ENCODE measurements at places on chromosomes 16 and 17. TPM values are rescaled to one million over a fixed set of nuclear protein-coding genes. Genes with fewer than 3 reads are reported as not detected.
A peak's percentile ranks its signal among the peaks of the same experiment; 100 is the strongest.

Gene KRT39
- total RNA-seq, result not detected

Gene KCNJ2
- total RNA-seq, result 1.1 TPM

Gene KANSL1
- total RNA-seq, result 72.7 TPM

Gene PLCG2
- 7.0 TPM for total RNA-seq

Gene LGALS9B
- not detected for total RNA-seq

Gene NUP88
- 63.0 TPM for total RNA-seq

Gene ITGA2B
- total RNA-seq, result 28.5 TPM

Gene QPRT
- total RNA-seq, result 182 TPM

Gene PRR29
- 0.85 TPM for total RNA-seq

Gene RCVRN
- not detected for total RNA-seq

Gene BEAN1
- 0.07 TPM for total RNA-seq

Gene TOX3
- total RNA-seq, result 17.6 TPM

Gene CCL17
- total RNA-seq, result not detected

GRCh38 chr17:5434984-5435383 is 4.0 kb downstream of the C1QBP start:
- DNase-seq, result no peak

- DNase-seq, result no peak
Observed at GRCh38 chr16:51148678-51149228, 2.3 kb downstream of the SALL1 start.

- DNase-seq, result no peak
Observed at GRCh38 chr17:60464343-60464742, 42.1 kb downstream of the CHCT1 start.

DNA sequence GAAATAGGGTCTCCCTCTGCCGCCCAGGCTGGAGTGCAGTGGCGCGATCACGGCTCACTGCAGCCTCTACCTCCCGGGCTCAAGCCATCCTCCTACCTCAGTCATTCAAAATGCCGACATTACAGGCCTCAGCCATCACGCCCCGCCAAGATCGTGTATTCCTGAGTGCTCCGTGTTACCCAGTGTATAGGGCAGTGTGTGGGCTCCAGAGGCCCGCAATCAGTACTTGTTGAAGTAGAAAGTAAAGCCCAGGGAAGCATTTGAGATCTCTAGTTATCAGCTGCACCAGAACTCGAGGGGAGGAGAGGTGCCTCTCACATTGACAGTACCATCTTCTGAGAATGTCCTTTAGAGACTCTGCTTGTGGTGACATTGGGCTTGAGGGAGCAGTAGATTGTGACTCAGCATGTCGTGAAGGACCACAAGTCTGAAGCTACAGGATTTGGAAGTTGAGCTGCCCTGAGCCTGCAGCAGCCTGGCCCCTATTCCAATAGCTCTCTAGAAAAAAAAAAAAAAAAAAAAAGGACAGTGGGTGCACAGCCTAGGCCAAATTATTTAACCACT is 1.1 kb upstream of the PRPSAP1 start:
- DNase-seq, result no peak

GRCh38 chr16:54407596-54407995 is 121.0 kb upstream of the IRX3 start:
- DNase-seq, result no peak

GRCh38 chr16:65576631-65577030 is 454.8 kb upstream of the CDH11 start:
- DNase-seq, result peak; percentile 77

GRCh38 chr16:11636172-11636721 is 32.0 kb upstream of the SNN start:
- peak; percentile 66 for DNase-seq

DNA sequence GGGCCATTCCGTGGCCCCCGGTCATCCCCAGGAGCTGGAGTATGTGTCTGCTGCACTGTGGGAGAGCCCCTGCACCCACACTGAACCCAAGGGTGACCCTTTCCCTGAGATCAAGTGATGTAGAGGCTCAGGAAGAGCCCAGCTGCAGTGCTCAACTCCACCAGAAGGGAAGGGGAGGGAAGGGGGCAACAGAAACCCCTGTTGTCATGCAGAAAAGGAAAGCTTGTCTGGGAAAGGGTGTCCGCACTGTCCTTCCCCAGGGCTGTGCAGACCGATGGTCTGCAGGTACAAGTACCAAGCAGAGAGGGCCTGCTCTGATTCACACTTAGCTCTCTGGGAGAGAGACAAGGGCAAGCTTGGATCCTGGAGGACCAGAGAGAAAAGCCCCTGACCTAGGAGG is 45.7 kb upstream of the TOB1 start:
- no peak for DNase-seq

GRCh38 chr17:17740615-17741348 is 59.5 kb downstream of the RAI1 start:
- peak; percentile 43 for DNase-seq

DNA sequence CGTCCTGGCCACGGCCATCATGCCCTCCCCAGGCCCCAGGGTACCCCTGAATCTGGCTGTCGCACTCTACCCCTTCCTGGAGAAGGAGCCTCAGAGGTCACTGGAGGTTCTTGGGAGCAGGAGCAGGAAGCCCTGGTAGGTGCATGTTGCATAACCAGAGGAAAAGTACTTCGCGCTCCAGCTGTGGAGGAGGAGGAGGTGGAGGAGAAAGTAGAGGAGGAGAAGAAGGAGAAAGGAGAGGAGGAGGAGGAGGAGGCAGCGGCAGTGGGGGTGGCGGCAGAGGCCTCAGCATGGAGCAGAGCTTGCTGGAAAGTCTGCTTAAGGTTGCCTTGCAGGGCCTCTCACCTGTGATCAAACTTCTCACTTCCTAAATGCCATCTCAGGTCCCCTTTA is 61.8 kb downstream of the BAIAP2 start:
- no peak for DNase-seq

GRCh38 chr17:80727409-80727755 is 182.7 kb downstream of the RPTOR start:
- no peak for DNase-seq

DNA sequence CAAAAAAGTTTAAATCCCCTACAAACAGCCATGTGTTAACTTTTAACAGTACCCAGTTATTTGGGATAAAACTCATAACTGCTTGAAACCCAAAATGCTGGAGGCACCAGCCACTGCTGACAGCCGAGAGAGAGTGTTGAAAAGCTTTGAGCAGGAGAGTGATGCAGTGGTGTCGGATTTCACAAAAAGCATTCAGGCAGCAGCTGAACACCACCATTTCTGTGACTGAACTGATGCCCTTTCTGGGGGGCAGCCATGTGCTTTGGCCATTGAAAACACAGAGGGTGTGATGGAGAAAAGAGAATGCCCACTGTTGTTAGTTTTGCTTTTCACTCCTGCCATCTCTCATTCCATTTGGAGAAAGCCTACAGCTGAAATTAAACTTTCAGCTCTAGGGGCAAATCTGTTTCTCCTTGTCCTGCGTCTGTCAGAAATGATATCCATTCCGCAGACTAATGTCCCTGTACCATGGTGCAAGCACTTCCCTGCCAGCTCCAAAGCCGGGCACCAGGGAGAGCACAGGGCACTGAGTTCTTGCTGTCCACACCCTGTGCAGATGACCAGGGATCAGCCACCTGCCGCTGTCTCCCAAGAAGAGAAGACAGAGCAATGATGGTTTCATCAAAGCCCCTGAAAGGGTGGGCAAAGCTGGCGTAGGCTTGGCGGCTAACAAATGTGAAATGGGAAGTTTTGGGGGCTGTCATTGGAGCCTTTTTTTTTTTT is 16.6 kb upstream of the MLYCD start:
- no peak for DNase-seq

DNA sequence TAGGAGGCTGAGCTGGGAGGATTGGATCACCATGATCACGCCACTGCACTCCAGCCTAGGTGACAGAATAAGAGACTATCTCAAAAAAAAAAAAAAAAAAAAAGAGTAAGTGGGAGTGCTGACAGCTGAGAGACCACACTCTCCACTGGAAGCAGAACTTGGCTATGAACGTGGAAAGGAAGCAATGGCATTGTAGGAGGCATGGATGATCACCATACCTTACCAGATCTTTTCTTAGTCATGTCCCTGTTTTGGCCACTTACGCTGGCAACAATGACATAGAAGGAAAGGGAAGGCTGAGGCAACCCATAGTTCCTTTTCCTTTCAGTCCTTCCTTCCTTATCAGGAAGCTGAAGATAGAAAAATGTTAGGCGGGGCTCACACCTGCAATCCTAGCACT is 3.7 kb upstream of the ATP1B2 start:
- no peak for DNase-seq

GRCh38 chr17:76369804-76370203 is 14.6 kb upstream of the SPHK1 start:
- no peak for DNase-seq

- DNase-seq, result no peak
Observed at GRCh38 chr17:10380631-10381408, 8.0 kb upstream of the MYH13 start.

GRCh38 chr17:19796457-19796856 is 48.4 kb upstream of the ALDH3A1 start:
- no peak for DNase-seq

GRCh38 chr16:3612510-3613466 is 1.4 kb upstream of the SLX4 start:
- DNase-seq, result peak; percentile 4

- DNase-seq, result no peak
Observed at GRCh38 chr17:19017401-19017800, 12.8 kb upstream of the FAM83G start.

GRCh38 chr17:3895354-3895753 is 2.5 kb upstream of the CAMKK1 start:
- no peak for DNase-seq

DNA sequence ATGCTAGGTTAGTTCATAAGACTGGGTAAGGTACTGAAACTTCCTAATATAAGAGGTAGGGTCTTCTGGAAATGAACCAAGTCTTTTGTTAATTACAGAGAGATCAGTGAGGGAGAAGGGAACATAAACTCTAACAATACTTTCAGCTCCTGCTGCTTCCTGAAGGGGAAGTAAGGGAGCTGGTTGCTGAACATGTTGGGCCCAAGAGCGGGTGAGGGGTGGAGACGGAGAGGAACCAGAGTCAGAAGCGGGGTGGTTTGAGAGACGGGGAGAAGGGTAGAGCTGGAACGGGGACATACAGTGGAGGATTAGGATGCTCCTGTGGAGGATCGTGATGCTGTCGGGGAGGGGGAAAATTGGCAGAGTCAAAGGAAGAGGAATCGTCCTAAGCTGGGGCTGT is 11.5 kb upstream of the ZNF747 start:
- DNase-seq, result no peak

DNA sequence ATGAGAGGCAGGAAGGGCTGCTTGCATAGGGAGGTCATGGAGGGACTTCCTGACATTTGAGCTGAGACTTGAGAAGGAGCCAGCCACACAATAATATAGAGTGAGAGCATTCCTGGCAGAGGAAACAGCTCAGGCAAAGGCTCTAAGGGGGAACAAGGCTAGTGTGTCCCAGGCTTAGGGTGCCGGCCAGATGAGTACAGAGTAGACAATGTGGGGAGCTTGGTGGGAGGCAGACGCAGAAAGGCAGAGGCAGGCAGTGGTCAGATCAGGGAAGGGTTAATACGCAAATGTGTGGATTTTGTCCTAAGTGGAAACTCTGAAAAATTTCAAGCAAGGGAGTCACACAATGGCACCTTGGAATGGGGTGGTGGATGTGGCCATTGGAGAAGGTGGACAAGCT is 31.3 kb downstream of the CD300LB start:
- DNase-seq, result no peak

DNA sequence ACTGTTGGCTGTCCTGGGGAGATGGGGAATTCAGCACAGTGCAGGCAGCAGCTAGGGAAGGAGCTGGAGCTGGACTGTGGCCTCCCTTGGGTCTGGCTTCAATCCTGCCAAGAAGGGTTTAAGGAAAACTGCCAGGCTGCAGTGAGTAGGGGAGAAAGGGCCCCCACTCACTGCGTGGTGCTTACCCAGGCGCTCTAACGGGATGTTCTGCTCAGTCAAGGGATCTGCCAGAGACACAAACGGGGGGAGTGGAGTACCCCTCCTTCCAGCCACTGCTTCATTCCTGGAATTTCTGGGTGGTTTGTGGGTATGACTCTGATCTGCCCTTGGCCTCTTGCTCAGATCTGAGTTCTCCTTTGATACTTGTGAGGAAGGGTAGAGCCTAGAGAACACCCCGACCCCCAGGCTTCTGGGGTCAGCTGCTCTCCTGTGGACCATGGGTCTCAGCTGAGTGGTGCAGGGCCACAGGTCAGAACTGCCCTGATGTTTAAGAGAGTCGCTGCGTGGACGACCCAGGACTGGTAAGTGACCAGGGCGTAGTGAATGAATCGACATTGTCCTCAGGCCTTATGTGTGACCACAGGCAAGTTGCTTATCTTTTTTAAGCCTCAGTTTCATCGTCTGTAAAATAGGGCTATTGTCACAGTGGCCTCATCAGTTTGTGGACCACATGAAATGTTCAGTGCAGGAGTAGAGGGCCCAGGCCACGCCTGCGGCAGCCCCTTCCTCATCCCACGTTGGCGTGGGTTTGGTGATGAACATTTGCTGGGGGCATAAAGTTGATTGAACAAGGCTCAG is 9.6 kb downstream of the CRISPLD2 start:
- DNase-seq, result no peak

GRCh38 chr16:12661656-12662172 is 142.0 kb downstream of the CPPED1 start:
- peak; percentile 79 for DNase-seq

DNA sequence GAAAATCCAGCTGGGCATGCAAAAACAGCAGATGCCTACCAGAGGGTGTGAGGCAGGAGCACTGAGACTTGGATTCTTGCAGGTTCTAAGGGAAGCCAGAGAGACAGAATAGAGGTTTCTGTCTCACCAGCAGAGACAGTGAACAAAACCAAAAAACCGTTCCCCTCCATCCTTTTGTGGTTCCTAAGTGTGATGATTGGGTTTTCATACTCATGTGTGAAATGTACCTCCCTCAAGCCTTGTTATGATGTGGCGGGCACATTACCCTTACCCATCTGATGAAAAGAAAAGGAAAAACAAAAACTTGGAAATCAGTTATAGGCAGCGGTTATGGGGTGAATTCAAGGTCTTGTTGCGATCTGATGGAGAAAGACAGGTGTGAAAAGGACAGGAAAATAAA is 172.6 kb upstream of the CDH13 start:
- DNase-seq, result no peak

DNA sequence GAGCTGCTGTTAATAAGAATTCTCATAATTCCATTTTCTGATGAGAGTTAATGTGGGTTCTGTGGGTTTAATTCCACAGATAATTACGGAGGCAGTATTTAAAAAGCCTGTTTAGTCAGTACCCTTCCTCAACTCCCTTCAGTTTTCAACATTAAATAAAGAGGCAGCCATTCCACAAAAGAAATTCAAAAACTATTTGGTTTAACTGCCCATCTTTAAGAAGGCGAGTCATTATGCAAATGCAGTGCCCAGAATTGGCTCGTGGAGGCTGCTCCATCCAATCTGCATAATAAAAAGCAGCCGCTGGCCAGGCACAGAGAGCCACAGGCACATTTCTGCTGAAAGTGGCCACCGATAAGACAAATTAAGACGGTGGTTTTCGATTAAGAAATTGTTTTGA is 194.4 kb upstream of the TOX3 start:
- DNase-seq, result peak; percentile 45

- peak; percentile 47 for DNase-seq
Observed at GRCh38 chr17:81339191-81339533, 44.1 kb upstream of the SLC38A10 start.

GRCh38 chr16:86502856-86503748 is 7.2 kb upstream of the FOXF1 start:
- DNase-seq, result no peak

All from WTC11 (cell line).